ENCODE measurements at places on chromosomes 16 and 17.

- DNase-seq, result no peak
These were observed 2.8 kb downstream of the MIEN1 start for GRCh38 chr17:39727556-39727955.

- DNase-seq, result no peak
These were observed 2.4 kb downstream of the IL4R start for GRCh38 chr16:27316038-27316680.

GRCh38 chr16:83187405-83187804 lies 560.6 kb downstream of the CDH13 start:
- no peak for DNase-seq

DNA sequence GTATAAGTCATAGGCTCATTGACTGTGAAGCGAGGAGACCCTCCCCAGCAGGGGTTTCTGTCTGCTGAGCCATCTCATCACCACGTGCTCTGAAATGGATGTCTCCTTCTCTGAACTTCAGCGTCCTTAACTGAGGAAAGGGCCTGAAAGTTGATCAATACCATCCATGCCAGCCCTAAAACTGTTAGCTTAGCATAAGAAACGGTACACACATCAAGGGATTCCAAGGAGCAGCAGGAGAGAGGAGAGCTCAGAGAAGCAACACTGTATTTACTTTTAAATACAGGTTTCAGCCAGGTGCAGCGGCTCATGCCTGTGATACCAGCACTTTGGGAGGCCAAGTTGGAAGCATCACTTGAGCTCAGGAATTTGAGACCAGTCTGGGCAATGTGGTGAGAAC lies 248.9 kb upstream of the TNRC6C start:
- DNase-seq, result no peak

- DNase-seq, result no peak
These were observed 1.9 kb downstream of the NOD2 start for GRCh38 chr16:50695017-50696000.

- no peak for DNase-seq
These were observed 371.9 kb downstream of the HS3ST3B1 start for GRCh38 chr17:14672830-14673229.

DNA sequence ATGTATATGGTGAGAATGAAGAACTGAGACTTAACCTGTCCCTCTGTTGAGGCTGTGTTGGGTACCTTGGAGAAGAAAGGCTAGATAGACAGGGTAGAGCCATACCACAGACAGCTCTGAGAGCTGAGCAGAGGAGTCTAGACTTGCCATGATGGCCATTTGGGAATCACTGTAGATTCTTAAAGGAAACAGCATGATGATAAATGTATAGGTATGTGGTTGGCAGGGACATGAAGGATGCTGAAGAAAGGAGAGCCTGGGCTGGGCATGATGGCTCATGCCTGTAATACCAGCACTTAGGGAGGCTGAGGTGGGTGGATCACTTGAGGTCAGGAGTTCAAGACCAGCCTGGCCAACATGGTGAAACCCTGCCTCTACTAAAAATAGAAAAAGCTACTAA lies 114.4 kb upstream of the HAS3 start:
- no peak for DNase-seq

GRCh38 chr16:26524281-26524680 lies 542.4 kb upstream of the C16orf82 start:
- DNase-seq, result no peak

DNA sequence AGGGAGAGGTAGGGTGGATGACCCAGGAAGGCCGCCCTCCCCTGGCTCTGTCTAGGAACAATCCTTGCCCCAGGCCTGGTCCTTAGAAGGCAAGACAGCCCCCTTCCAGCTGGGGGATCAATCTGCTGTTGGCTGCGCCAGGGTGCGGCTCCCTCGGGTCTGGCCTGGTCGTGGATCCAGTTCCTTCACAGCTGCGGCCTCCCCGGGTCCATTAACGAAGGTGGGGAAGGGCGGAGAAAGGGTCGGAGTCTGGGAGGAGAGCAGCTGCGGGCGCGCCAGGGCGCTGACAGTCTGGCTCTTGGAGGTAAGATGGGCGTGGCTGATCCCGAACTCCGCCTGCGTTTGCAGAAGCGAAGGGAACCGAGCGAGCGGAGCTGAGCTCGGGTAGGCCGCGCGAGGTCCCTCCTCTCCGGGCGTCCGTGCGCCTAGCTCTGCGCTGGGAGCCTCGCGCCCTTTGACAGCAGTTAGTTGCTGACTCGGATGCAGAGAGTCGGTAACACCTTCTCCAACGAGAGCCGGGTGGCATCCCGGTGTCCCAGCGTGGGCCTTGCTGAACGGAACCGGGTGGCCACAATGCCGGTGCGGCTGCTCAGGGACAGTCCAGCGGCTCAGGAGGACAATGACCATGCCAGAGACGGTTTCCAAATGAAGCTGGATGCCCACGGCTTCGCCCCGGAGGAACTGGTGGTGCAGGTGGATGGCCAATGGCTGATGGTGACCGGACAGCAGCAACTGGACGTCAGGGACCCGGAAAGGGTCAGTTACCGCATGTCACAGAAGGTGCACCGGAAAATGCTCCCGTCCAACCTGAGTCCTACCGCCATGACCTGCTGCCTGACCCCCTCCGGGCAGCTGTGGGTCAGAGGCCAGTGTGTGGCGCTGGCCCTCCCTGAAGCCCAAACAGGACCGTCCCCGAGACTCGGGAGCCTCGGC lies at the start of gene HSPB9:
Gene HSPB9, plus strand, starts transcription at position 434 of the 933 bp plus-strand sequence. Its CDS starts 47 bp downstream, at position 481.
- DNase-seq, result no peak
